Lung (tissue), 17 donors: ENCODE measurements at places on chromosomes 1 and 21. TPM values are rescaled to one million over a fixed set of nuclear protein-coding genes. Genes with fewer than 3 reads are reported as not detected.
A peak's percentile ranks its signal among the peaks of the same experiment; 100 is the strongest.

Gene SPRR4
- not detected for total RNA-seq

Gene PLA2G2C
- 0.09 TPM for total RNA-seq

Gene S100A7
- total RNA-seq = not detected

- no peak overlapping the region for H3K27ac ChIP-seq
- H3K36me3 ChIP-seq = peaks cover 2% of the 10 kb centered on the region
- no peak for DNase-seq
- H3K4me3 ChIP-seq = no peak overlapping the region
- no peaks in the 10 kb centered on the region for H3K4me1 ChIP-seq
- no peaks in the 10 kb centered on the region for H3K27me3 ChIP-seq
These were observed 41.2 kb upstream of the RIPK4 start for GRCh38 chr21:41808094-41808493.

- H3K4me1 ChIP-seq = no peaks in the 10 kb centered on the region
- H3K4me3 ChIP-seq = no peak overlapping the region
- DNase-seq = no peak
- H3K27ac ChIP-seq = no peak overlapping the region
- H3K27me3 ChIP-seq = no peaks in the 10 kb centered on the region
These were observed 5.7 kb downstream of the PLA2G4A start for GRCh38 chr1:186834399-186834958.

DNA sequence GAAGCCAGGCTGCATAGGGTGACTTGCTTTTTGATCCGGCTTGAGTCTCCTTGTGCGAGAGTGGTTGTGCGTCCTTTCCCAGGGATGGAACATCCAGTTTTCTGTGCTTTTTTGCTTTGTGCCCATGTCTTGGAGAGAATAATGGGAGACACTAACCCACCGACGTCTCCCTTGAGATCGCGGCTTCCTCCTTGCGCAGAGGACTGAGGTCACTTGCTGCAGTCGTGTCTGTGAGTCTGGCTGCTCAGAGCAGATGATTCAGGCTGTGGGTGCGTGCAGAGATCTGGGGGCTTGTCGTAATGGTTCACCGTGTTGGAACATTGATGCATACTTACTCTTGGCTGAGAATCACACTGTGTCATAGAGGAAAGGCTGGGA lies 164.5 kb upstream of the CACNA1E start:
- H3K36me3 ChIP-seq = no peaks in the 10 kb centered on the region
- no peaks in the 10 kb centered on the region for H3K4me1 ChIP-seq
- no peak overlapping the region for H3K4me3 ChIP-seq
- H3K27me3 ChIP-seq = peaks cover 6% of the 10 kb centered on the region
- DNase-seq = no peak

GRCh38 chr1:215201283-215201682 lies 118.7 kb downstream of the KCNK2 start:
- H3K36me3 ChIP-seq = no peaks in the 10 kb centered on the region
- no peak overlapping the region for H3K4me3 ChIP-seq
- DNase-seq = no peak
- H3K27me3 ChIP-seq = no peaks in the 10 kb centered on the region
- H3K4me1 ChIP-seq = no peaks in the 10 kb centered on the region
- H3K27ac ChIP-seq = no peak overlapping the region

DNA sequence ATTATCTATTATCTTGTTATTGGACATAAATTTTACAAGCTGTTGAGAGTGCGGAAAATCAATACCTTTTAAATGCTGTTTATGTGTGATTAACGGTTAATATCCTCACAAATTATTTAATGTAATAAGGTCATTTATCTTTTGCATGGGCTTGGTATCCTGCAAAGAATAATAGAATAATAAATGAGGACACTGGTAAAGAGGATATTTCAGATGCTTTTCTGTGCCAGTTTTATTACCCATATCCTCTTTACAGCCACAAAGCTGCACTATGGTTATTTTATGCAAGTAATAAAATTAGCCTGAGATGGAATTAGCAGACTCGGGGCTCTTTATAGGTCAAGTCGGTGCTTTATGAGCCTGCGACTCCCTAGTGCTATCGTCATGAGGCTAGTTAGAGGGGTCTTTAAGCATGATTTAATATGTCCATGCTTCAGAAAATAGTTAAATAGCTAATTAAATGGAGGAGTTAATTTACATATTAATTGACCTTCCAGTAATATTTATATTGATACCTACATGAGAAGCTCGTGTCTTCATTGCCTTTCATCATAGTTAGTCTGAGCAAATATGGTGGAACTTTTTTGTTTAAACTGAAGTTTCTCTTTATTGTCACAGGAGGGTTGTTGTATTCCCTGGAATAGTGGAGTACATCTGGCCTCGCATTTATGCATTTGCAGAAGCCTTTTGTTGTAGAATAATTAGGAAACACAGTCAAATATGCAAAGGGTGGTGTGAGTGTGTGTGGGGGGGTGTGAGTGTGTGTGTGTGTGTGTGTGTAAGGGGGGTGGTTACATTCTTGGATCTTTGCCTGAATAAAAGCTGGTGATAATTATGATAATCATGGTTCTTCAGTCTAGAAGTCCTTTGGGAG lies 120.3 kb downstream of the ATG4C start:
- no peak for DNase-seq
- H3K27ac ChIP-seq = no peak overlapping the region
- no peak overlapping the region for H3K4me3 ChIP-seq
- no peaks in the 10 kb centered on the region for H3K27me3 ChIP-seq

GRCh38 chr21:45991606-45992300 lies 10.2 kb downstream of the COL6A1 start:
- H3K27me3 ChIP-seq = no peaks in the 10 kb centered on the region
- peaks cover 32% of the 10 kb centered on the region for H3K36me3 ChIP-seq
- no peak overlapping the region for H3K4me3 ChIP-seq
- DNase-seq = no peak
- no peak overlapping the region for H3K27ac ChIP-seq
- H3K4me1 ChIP-seq = no peaks in the 10 kb centered on the region

DNA sequence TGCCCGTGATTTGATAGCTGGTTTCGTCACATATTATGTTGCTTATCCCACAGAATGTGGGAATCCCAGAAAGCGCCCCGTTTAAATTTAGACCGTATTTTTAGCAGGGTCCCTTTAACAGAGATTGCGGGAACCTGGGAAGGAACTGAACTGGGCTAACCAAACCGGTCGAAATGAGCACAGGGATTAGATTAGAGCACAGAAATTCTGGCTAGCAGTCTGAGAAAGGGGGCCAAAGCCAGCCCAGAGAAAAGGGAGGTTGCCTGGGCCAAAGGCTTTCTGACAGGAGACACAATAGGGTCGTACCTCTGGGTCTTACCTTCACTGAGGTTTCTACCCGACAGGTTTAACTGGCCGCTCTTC lies 327 bp downstream of the LRRC40 start:
- no peaks in the 10 kb centered on the region for H3K27me3 ChIP-seq
- DNase-seq = peak; percentile 18
- peaks cover 27% of the 10 kb centered on the region for H3K4me1 ChIP-seq
